ENCODE measurements at places on chromosomes 2 and 18. TPM values are rescaled to one million over a fixed set of nuclear protein-coding genes. Genes with fewer than 3 reads are reported as not detected.

The COL3A1 gene
- 43.8 TPM for total RNA-seq

DNA sequence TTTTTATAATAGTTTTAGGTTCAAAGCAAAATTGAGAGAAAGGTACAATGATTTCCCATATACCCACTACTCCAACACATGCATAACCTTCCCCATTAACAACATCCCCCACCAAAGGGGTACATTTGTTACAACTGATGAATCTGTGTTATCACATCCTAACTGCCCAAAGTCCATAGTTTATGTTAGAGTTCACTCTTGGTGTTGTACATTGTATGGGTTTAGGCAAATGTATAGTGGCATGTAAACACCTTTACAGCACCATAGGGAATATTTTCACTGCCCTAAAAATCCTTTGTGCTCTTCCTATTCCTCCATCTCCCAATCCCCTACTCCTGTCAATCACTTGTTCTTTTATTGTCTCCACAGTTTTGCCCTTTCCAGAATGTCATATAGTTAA, 471.6 kb downstream of the CPS1 start:
- no peak for ATAC-seq

GRCh38 chr2:237536617-237537016, 29.8 kb upstream of the PRLH start:
- ATAC-seq, result no peak

GRCh38 chr2:112820343-112820742, 16.2 kb downstream of the IL1B start:
- ATAC-seq, result no peak

Measured in esophagus mucosa (tissue), 1 donor.